ENCODE measurements at places on chromosomes 5 and 9. TPM values are rescaled to one million over a fixed set of nuclear protein-coding genes. Genes with fewer than 3 reads are reported as not detected.

DNA sequence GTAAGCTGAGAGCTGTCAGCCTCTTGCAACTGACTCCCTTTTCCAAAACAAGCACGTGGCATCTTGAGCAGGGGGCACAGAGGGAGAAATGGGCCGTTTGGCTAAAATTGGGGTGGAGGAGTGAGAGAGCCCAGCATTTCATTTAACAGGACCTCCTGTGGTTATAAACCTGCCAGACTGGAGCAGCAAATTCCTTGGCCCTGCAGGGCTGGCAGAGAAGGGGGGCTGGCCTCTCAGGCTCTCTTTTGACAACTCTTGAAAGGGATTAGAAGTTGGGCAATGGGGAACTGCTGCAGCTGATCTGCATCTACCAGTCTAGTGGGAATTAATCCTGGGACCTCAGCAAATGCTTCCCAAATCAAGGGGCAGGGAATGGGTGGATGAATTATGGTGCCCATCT lies 7.2 kb upstream of the POU4F3 start:
- no peak for DNase-seq

FBP2 gene
- polyA plus RNA-seq, result not detected

ENTPD8 gene
- not detected for polyA plus RNA-seq

GRCh38 chr5:163770625-163771024 lies 265.2 kb downstream of the MAT2B start:
- DNase-seq, result no peak

DNA sequence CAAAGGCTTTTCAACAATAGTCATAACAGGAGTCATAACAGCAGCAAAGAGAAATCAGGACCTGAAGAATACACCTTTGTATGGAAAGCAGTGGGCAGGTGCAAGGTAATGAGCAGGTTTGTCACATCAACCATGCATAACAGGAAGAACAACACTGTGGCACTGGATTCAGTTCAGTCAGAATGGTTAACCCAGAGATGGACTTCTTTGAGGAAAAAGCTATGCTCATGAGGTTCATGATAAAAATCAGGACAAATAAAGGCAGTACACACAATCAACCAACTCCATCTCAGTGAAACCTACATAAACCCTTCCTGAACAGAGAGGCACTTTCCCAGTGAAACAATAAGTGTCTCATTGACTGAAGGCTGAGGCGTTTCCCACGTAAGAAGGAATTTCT lies 27.0 kb downstream of the ABITRAM start:
- DNase-seq, result no peak

GRCh38 chr9:131464354-131465000 lies 38.2 kb upstream of the POMT1 start:
- DNase-seq, result no peak

DNA sequence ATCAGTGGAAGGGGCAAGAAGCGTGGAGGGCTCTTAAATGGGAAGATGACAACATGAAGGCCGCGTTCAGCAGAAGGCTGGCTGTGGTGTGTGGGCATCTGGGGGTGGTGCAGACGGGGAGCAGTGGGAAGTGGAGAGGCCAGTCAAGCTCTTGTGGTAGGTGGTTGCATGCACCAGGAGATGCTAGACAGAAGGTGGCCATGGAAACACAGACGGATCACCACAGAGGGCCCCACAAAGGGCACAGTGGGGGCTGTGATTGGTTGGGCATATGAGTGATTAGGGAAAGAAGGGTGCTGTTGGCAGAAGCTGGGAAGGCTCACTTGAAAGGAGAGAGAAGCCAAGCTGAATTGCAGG lies 14.7 kb downstream of the MTMR12 start:
- no peak for DNase-seq

- no peak for DNase-seq
Observed at GRCh38 chr9:13994240-13994639, 319.7 kb downstream of the NFIB start.

LCN9 gene
- not detected for polyA plus RNA-seq

DNA sequence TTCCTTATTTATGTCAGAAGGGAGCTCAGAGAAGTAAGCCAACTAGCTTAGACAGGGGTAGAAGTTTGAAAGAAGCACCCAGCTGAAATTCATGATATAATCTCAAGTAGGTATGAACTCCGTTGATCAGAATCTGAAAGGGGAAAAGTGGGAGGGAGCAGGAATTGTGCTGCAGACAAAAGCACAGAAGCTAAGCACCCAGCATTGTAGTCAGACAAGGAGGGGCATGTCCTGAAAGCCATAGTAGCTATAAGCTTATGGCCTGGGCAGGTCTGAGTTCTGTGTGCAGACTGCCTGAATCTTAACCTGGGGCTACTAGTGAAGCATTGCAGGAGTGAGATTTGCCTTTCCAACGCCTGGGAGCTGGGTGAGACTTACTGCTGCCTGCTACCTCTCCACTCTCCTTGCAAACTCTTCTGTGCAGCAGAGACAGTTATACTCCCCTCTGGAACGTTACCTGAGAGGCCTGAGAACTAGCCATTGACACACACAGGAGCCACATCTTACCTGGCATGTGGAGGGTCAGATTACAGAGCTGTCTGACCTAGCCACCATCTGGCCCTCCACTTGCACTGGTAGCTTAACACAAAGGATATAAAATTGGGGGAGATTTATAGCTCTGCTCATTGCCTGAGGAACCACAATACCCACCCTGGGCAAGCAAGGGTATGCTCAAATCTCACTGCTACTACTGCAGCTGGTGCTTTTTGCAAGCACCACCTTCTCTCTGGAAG lies 9.8 kb upstream of the CYLC2 start:
- DNase-seq, result no peak

FSTL4 gene
- polyA plus RNA-seq, result 0.20 TPM

DNA sequence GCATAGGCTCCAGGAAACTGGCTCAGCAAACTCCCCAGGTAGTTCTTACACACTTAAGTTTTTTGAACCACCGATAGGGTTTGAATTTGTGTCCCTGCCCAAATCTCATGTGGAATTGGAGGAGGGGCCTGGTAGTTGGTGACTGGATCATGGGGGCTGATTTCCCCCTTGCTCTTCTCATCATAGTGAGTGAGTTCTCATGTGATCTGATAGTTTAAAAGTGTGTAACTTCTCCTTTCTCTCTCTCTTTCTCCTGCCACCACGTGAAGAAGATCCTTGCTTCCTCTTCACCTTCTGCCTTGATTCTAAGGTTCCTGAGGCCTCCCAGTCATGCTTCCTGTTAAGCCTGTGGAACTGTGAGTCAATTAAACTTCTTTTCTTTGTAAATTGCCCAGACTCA lies 22.4 kb upstream of the HACD4 start:
- DNase-seq, result no peak

GRCh38 chr9:105138306-105138801 lies 106.1 kb upstream of the SLC44A1 start:
- no peak for DNase-seq

GRCh38 chr5:141669520-141669919 lies 12.5 kb downstream of the ARAP3 start:
- no peak for DNase-seq

DNA sequence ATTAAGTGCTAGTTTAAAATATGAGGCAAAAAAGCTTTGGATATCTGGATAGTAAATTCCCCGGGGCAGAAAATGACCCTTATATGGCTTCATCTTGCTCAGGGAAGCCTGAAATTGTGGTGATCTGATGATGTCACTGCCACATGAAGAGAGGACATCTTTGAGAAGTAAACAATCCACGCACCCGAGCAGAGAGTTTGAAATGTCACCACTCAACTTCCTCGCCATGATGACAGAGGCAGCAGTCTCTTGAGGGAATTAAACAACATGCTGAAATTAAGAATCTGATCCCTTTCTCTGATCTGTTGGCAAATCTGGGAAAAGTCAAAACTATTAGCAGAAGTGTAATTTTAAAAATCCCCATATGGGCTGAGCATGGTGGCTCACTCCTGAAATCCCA lies 110.0 kb downstream of the TLE1 start:
- no peak for DNase-seq

WDR31 gene
- 1.5 TPM for polyA plus RNA-seq

ARHGEF39 gene
- polyA plus RNA-seq, result 1.1 TPM

- DNase-seq, result no peak
Observed at GRCh38 chr5:111386832-111387162, 125.5 kb downstream of the STARD4 start.

CNTFR gene
- polyA plus RNA-seq, result not detected
